CD4-positive, alpha-beta T cell (primary cell): ENCODE measurements at places on chromosomes 12 and 14.

DNA sequence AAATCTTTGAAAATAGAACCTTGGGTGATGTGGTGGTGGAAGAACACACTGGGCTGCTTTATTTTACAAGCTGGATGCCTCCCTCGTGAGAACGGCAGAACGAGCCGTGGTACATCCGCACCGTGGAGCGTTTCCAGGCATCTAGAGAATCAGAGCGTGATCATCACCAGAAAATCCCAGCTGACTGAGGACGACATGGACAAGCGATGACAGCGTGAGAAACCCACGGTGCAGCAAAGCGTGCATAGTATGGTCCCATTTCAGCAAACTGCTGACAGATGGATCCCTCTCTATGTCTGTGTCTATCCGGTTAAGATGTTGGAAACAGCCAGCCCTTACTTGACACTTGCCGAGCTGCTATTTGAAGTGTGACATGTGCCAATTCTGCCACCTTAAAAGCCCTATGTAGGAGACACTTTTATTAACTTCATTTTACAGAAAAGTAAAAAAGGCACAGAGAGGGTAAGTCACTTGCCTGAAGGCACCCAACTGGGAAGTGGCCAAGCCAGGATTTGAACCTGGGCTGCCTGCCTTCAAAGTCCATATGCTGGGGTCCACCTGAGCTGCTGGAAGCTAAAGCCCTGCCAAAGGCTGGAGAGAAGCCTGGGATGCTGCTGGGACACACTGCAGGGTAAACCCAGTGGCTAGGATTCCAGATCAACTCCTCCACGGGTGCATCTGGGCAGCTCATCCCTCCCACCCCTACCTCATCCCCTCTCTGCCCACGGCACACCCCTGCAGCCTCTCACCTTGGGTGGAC, 14.9 kb downstream of the SCARB1 start:
- no peak for DNase-seq

GRCh38 chr12:25644979-25645378, 91.9 kb upstream of the LMNTD1 start:
- no peak for DNase-seq

DNA sequence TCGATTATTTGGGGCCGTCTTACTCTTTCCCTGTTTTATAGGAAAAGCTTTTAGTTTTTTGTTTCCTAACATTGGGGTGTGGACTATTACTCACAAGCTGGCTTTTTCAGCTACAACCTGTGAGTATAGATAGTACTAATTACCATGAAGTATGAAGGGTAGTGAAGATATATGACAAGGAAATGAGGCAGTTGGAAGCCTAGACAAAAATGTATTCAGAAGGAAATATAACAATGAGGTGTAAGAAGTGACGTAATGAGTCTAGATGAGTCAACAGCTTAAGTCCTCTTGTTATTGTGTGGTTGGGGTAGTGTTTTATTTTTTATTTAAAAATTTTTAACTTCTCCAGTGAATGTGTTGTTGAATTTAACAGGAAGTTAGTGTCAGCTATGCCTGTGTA, 804.5 kb downstream of the NRXN3 start:
- DNase-seq: no peak

- DNase-seq: no peak
Measured at GRCh38 chr12:13941258-13942249, 39.8 kb downstream of the GRIN2B start.

GRCh38 chr12:879641-880040, 69.9 kb downstream of the RAD52 start:
- no peak for DNase-seq

- DNase-seq: no peak
Measured at GRCh38 chr12:14387219-14387871, 21.9 kb downstream of the ATF7IP start.
